ENCODE measurements at places on chromosomes 2 and 18. TPM values are rescaled to one million over a fixed set of nuclear protein-coding genes. Genes with fewer than 3 reads are reported as not detected.
A peak's percentile ranks its signal among the peaks of the same experiment; 100 is the strongest.

TBR1 gene
- not detected for total RNA-seq

MERTK gene
- 6.6 TPM for total RNA-seq

DNA sequence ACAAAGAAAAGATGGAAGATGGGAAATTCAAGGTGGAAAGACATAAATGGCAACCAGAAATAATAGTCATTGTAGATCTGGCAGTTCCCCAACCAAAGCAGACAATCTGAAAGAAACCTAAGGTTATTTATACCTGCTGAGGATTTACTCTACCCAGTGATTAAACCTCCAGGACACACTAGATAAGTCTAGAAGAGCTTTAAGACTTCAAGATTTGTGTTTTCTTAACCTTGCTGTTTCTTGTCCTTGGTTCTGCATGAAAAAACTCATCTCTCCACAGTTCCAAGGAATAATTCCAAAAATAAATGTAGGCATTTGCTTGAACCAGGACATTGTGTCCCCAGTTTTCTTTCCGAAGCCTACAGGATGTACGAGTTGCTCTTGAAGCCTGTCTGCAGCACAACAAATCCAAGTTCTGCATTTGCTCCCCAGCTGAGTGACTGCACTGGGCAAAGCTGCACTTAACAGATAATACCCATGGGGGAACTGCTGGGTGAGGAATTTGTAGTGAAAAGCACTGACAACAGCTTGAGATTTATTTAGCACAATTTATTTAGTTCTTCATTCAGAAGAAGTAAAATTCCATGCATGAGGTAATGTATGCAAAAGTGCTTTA lies 19.8 kb downstream of the DTNA start:
- DNase-seq, result no peak

- DNase-seq, result peak; percentile 97
Measured at GRCh38 chr2:199459286-199460100, 1.8 kb upstream of the SATB2 start.

GRCh38 chr2:10431797-10432196 lies 16.3 kb downstream of the ODC1 start:
- no peak for DNase-seq

DNA sequence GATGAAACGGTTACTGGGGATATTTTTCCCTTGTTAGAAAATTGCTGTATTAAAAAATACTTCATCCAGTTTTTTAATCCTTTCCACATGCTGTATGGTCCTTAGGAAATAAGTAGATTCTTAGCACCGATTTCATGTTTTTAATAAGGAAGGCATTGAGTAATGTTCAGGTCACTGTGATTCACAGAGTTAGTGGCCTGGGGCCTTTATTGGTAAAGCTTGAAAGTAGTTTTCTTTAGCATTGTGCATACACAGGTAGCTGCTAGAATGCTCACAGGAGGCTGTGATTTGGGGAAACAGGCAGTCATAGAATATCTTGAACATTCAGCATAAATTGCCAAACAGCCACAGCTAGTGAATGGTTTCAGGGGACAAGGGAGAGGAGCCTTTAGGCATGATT lies 79.8 kb downstream of the XRCC5 start:
- peak; percentile 29 for DNase-seq

- DNase-seq, result no peak
Measured at GRCh38 chr2:212392043-212392442, 146.6 kb downstream of the ERBB4 start.

DNA sequence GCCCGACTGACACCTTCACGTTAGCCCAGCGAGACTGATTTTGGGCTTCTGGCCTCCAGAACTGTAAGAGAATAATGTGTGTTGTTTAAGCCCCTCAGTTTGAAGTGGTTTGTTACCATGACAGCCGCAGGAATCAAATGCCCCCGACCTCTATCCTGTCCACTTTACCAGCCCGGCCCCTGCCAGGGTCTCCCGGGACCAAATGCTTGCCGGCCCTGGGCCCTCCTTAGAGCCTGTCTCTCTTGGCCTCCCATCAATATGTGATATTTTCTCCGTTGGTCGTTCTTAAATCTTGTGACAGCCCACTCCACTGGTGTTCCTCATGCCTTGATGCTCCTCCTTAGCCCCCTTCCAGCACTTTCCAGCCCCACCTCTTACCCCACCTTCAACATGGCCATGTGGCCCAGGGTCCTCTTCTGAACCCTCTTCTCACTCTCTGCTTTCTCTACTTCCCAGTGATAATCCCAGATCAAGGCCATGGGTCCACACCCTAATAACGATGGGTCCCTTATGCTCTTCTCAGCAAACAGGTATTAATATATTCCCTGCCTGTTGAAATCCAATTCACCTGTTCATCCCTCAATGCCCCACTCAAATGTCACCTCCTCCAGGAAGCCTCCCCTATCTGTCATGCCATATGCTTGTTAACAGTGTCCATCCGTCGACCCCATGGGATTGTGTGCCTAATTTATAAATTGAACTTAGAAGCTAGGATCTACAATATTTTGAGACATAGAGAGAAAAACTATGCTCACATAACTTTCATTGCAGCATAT lies 192.8 kb downstream of the ZFP36L2 start:
- no peak for DNase-seq
